ENCODE measurements at places on chromosomes 1 and 21. TPM values are rescaled to one million over a fixed set of nuclear protein-coding genes. Genes with fewer than 3 reads are reported as not detected.

IFI44 gene
- 33.6 TPM for total RNA-seq

SPRR1A gene
- not detected for total RNA-seq

TSSK3 gene
- total RNA-seq = 2.4 TPM

CYP4Z1 gene
- 2.5 TPM for total RNA-seq

LHX8 gene
- total RNA-seq = not detected

PIK3R3 gene
- 53.7 TPM for total RNA-seq

IGSF3 gene
- 52.4 TPM for total RNA-seq

CFAP107 gene
- 2.3 TPM for total RNA-seq

NEGR1 gene
- total RNA-seq = 21.4 TPM

CAPZB gene
- total RNA-seq = 197 TPM

GFI1 gene
- 1.2 TPM for total RNA-seq

BACE2 gene
- total RNA-seq = 33.5 TPM

FAM177B gene
- 0.66 TPM for total RNA-seq

GNG5 gene
- total RNA-seq = 39.5 TPM

TRAF5 gene
- 31.0 TPM for total RNA-seq

LMO4 gene
- total RNA-seq = 173 TPM

YBEY gene
- total RNA-seq = 19.7 TPM

LCE2A gene
- total RNA-seq = not detected

KCND3 gene
- total RNA-seq = 20.4 TPM

Data from spinal cord (tissue), 10 donors.